Dermis microvascular lymphatic vessel endothelial cell (primary cell): ENCODE measurements at places on chromosomes 1 and 21. TPM values are rescaled to one million over a fixed set of nuclear protein-coding genes. Genes with fewer than 3 reads are reported as not detected.

SHISAL2A gene
- total RNA-seq = not detected in 2 replicates

TEKT2 gene
- 0.25 and 0.26 TPM in 2 replicates for total RNA-seq

SYT2 gene
- total RNA-seq = not detected in 2 replicates

PDE9A gene
- 1.4 and 4.7 TPM in 2 replicates for total RNA-seq

BLZF1 gene
- total RNA-seq = 11.5 and 12.2 TPM in 2 replicates

PDZK1IP1 gene
- 0.13 TPM in 2 replicates for total RNA-seq

- DNase-seq = no peak
These were observed 936 bp upstream of the UBXN11 start for GRCh38 chr1:26307363-26307781.

DNA sequence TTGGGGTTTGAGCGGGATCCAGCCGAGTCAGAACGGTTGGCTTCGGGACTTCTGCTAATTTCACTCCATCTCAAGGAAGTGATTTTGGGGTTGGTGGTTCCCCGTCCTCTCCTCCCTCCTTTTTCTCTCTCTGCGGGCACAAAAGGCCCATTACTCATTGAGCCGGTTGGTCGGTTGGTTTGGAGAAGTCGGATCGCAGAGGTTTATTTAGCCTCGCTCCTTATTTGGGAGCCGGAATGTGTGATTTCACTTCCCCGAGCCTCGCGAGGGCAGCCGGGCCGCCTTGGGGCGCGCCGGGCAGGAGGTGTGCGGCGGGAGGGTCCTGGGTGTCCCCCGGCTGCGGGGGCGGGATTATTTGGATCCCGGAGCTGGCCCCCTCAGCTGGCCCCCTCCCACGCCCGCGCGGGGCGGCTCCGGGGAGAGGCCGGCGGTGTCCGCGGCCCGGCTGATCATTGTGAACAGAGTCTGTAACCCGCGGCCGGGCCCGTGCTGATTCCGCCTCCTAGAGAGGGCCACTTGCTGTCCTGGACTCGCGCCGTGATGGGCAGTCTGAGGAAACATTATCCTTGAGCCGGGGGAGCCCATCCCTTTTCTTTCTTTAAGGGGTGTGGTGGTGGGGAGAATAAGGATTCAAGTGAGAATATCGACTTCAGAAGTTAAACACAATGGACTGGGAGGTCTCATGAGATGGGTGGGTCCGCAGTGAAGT is 1.2 kb downstream of the MAPKAPK2 start:
- DNase-seq = peak; percentile 63

- no peak for DNase-seq
These were observed 40.2 kb upstream of the KCNA10 start for GRCh38 chr1:110559157-110559556.

- DNase-seq = no peak
These were observed 272.9 kb upstream of the C1orf174 start for GRCh38 chr1:4172644-4173599.

DNA sequence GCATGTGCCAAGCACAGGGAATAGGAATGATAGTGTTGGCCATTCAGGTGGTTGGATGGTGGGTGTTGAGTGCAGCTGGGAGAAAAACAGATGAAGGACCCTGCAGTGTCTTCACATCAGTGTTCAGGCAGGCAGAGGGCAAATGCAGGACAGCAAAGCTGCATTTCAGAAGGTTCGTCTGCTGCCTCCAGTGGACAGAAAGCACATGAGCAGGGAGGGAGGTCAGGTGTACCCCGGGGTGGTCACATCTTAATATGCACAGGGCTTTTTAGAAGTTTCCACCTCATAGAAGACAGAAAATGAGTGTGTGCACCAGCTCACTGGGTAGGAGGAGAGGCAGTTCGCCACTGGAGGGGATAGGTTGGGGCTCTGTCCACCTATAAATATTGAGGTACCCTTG is 184.9 kb downstream of the SLC35F3 start:
- DNase-seq = no peak

DNA sequence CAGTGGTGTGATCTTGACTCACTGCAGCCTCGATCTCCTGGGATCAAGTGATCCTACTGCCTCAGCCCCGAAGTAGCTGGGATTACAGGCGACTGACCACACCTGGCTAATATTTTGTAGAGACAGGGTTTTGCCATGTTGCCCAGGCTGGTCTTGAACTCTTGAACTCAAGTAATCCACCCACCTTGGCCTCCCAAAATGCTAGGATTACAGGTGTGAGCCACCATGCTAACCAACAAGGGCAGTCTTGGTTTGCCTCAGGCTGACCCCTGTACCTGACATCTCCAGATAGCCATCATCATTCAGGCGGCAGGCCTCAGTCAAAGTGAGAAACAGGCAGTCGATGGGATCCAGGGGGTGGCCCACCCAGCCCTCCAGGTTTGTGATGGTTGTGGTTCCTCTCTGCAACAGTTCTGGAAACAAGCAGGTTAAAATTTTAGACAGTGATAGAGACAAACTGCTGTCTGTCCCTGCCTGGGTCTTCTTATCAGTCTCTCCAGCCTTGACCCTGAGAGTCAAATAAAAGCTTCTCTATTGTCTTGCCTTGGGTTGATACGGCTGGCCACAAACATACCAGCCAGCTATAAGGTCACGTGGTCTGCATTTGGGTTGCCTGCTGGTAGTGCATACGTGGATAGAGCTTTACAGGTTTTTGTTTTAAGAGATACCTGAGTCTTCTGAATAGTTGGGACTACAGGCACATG is 26.8 kb downstream of the UROD start:
- DNase-seq = no peak

GRCh38 chr1:185610954-185611353 is 123.2 kb upstream of the HMCN1 start:
- DNase-seq = no peak

DNA sequence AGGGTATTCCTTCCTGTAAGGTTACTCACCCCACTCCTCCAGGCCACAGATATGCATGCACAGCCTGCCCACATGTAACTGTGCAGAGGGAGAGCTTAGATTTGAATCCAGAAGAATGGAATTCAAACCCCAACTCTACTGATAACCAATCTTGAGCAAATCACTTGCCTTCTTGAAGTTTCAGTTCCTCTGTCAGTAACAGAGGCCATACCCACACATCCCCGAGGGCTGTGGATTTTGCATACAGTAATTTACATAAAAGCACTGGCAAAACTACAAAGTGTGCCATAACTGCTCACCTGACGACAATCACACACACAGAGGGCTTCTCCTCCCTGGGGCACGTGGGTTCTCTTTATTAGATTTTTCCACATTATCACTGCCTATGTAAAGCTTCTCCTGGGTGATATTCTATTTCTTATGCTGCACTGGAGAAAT is 18.6 kb downstream of the CD247 start:
- DNase-seq = no peak

DNA sequence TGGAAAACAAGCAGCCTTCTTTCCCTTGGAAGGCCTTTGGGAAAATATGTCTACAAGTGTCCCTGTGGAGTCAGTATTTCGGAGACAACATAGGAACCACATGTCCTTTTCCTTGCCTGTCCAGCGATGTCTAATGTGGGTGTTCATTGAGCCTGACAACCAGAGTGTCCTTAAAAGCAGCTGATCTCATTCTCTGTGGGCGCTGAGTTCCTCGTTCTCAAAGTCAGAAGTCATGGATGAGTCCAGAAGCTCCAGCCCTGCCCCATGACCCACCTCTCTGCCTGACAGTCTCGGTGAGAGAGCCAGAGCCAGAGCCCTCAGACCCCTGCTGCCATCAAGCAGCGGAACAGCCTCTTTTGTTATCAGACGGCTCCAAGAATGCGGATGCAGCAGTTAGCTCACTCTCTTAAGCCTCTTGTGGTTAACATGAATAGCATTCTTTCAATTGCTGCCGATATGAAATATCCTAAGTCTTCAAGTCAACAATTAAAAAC is 329.2 kb downstream of the TGFB2 start:
- DNase-seq = no peak

DNA sequence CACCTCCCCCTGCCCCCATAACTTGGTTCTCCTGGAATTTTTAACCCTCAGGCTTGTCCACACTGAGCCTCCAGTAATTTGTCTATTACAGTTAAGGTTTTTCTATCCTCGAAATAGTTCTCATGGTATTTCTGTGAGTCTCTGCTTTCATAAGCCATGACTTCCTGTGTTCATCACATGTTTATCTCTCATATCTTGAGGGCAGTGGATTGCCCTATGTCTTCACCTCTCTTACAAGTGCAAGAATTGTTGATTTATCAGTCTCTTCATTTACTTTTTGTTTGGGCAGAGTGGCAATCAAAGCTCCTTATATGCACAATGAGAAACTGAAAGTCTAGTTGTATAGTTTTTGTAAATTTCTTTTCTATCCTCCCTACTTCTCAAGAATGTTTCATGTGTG is 328.4 kb downstream of the PLA2G4A start:
- DNase-seq = no peak

GRCh38 chr1:198455966-198456365 is 84.5 kb downstream of the ATP6V1G3 start:
- no peak for DNase-seq

DNA sequence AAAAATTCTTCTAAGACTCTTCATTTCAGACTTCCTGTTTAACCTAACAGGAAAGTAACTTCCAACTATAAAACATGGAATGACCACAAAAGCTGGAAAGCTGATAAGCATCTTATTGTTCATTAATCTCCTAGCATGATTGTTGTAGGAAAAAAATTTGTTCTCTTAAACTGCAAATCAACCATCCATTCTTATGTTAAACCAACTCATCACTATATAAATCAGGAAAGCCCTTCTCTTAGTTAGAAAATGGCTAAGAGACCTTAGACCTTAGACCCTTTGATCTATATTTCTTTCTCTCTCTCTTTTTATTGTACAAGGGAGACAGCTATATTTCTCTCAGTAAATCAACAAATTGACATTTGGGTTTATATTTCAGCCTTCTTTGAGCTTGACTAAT is 101.4 kb downstream of the UBE2U start:
- no peak for DNase-seq

DNA sequence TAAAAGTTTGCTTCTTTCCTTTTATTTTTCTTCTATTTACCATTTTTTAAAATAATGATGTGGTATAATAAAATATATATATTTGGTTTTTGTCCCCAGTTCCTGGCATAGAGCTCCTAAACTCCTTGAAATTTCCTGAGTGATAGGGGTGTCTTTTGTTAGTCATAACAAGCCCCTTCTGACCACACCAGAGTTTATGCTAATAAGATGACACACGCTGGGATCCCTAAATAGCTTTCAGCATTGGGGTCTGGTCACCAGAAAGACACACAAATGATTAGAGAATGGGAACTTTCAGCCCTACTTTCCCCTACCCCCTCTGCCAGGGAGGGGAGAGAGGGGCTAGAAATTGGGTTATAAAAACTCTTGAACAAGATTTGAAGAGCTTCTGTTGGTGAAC is 56.2 kb downstream of the COL24A1 start:
- no peak for DNase-seq

DNA sequence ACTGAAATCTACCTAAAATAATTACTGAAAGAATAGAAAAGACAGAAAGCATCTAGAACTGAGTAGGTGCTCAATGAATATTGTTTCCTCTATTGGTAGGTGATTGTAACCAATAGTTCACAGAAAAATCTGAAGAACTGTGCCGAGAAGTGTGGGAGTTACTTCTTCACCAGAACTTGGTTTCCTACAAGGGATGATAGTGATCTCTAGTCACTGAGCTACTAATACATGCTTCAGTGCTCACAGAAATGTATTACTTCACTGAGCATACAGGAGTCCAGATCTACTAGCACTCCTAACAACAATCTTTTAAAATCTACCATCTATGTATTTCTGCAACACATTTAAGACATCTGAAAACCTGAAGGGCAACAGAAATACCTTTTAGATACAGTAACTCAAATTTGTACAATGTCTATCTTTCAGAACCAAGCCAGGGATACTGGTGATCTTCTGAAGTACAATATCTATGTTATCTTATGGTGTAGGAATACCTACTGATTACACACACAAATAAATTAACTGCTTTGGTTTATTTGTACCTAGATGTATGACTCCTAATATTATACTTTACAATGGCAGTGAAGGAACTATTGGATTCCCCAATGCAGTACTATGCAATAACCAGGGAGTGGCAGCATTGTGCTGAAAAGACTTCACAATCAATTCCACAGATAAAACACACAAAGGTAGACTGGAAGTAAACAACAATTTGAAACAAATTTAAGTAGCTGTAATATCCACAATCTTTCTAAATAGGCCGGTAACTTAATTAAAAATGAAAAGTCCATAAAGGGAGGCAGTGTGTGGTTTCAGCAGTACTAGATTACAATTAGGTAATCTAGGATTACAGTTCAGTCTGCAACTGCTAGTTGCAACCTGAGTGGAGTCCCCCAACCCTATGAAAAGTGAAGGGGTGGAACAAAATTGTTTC is 243.0 kb downstream of the SLC45A1 start:
- DNase-seq = peak; percentile 69

DNA sequence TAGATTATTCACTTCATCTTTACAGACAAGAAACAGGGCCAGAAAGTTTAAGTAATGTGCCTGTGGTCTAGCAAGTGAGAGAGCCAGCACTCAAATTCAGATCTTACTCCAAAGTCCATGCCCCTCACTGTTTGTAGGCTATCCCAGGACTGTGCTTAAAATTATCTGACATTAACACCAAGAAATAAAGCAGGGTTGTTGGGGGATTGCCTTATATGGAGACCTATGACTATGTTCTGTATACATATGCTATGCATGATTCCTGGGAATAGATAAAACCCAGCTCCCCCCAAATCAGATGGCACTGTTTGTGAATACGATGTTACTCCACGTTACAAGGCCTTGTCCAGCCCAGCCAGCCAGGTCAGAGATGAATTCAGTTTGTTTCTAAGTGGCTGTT is 131.6 kb upstream of the HOOK1 start:
- DNase-seq = no peak

GRCh38 chr1:13730291-13730690 is 30.3 kb downstream of the PRDM2 start:
- no peak for DNase-seq

DNA sequence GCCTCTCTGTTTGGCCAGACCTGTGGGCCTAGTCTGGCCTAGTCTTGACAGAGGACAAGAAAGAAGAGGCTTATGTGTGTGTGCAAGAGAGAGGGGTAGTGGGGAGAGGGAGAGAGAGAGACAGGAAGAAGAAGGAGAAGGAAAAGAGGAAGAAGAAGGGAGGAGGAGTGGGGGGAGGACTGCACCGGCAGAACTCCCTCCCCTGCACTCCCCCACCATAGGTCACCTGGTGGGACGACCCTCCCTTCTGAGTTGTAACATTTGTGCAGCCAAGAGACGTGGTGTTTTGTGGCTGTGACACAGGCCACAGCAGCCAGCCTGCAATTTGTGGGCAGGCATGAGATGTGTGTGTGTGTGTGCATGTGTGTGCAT is 4.3 kb downstream of the INAVA start:
- no peak for DNase-seq

DNA sequence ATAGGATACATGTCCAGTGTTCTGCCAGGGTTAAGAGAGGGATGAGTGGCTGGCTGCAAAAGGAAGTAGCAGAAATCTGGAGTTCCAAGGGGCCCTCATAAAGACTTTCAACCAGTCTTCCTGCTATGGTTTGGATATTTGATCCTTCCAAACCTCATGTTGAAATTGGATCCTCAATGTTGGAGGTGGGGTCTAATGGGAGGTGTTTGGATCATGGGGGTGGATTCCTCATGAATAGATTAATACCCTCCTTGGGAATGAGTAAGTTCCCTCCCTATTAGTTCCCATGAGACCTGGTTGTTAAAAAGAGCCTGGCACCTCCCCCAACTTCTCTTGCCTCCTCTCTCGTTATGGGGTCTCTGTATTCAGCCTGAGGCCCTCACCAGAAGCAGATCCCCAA is 10.1 kb upstream of the GNG12 start:
- no peak for DNase-seq
